ENCODE measurements at places on chromosomes 3 and 15.
A peak's percentile ranks its signal among the peaks of the same experiment; 100 is the strongest.

DNA sequence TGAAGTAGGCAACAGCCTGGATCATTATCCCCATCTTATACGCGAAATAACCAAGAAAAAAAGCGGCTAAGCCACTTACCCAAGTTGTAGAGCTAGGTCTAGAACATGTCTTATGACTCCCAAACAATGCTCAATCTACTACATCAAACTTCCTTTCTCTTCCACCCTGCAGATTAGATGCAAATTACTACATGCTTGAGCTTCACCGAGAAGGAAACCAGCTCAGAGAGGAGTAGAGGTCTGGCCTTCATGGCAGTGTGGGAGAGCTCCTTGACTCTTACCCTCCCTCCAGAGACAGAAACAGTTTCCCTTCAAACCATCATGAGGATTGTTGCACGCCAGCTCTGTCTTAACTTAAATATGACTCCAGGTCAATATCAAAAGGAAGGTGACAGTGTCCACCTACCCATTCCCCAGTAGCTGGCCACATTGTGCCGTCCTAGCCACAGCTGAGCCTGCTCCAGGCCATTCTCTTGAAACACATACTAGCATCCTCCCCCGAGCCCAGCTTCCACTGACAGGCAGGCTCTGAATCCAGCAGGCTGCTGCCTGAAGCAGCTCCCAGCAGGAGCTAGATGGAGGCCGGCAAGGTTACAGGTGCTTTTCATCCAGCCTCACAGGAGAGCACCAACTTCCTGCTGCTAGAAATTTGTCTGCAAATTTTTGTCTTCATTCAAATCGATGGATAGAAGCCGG lies 56.8 kb downstream of the CPN2 start:
- DNase-seq = no peak

GRCh38 chr15:33768670-33769190 lies 199.6 kb upstream of the CHRM5 start:
- DNase-seq = no peak

DNA sequence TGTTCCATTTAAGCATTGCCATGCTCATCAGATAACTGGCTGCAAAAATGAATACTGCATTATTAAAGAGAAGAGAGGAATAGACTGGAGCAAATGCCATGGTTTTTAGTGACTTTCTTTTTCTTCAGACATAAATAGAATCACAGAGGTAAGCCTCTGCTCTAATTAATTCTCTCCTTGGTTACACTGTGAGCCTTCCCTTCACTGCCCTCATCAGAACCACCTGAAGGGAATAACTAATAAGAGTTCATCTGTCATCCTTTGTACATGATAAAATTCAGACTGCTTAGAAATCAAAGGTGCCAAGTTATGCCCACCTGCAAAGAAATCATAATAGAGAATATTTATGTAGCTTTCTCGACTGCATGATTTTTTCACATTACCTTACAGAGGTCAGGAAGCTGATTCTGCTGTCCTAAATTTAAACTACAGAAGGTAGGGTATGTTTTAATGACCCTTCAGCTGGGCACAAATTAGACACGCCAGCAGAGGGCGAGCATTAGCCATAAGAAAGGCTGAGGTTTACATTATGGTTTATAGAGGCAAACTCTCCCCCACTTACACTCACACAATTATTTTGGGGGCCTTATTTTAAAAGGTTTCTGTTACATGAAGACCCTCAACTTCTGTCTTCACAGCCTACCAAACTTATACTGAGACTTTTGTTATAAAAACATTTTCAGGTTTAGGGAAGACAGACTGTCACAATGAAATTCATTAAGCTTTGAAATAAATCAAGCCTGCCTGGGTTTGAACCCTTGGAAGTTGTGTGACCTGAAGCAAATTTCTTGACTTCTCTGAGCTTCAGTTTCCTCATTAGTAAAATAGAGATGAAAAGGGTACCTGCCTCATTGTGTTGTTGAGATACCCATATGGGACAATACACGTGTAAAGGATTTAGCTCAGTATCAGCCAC lies 15.3 kb upstream of the UNC13C start:
- no peak for DNase-seq

DNA sequence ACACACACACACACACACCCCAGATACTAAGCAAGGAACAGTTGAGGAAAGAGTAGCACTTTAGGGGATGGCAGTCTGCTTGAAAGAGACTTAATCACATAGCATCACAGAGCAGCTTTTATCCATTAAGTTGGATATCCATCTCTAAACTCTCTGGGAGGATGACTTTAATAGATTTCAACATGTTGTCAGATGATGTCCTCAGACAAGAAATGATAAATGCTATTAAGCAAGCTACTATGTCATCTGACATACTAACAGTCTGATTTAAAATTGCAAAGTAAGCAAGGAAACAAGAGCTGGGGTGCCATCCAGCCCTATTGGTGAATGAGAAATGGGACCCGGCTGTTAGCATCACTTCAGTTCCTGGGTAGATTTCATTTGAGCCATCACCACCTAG lies 136.9 kb downstream of the PLCL2 start:
- DNase-seq = no peak

- DNase-seq = no peak
Observed at GRCh38 chr3:128432301-128432970, 34.3 kb downstream of the DNAJB8 start.

DNA sequence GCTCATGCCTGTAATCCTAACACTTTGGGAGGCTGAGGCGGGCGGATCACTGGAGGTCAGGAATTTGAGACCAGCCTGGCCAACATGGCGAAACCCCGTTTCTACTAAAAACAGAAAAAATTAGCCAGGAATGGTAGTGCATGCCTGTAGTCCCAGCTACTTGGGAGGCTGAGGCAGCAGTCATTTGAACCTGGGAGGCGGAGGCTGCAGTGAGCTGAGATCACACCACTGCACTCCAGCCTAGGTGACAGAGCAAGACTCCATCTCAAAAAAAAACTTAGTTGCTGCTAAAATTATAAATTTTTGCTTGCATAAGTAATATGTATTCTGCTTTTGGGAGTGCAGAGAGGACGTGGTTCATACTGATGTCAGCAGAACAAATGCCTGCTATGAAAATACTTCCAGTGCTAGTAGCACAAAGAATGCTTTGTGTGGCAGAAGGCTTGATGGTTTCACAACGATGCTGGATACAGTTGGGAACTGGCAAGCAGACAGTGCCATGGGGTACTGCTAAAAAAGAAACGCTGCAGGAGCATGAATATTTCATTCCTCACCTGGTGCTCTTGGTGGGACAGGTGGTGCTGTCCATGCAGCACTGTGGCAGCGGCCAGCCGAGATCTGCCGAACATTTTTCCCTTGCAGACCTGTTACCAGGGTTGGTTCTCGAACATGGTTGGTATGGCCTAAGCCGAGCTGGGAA lies 31.1 kb downstream of the FBXL22 start:
- DNase-seq = no peak

- DNase-seq = no peak
Observed at GRCh38 chr15:65935391-65935790, 66.1 kb downstream of the RAB11A start.

DNA sequence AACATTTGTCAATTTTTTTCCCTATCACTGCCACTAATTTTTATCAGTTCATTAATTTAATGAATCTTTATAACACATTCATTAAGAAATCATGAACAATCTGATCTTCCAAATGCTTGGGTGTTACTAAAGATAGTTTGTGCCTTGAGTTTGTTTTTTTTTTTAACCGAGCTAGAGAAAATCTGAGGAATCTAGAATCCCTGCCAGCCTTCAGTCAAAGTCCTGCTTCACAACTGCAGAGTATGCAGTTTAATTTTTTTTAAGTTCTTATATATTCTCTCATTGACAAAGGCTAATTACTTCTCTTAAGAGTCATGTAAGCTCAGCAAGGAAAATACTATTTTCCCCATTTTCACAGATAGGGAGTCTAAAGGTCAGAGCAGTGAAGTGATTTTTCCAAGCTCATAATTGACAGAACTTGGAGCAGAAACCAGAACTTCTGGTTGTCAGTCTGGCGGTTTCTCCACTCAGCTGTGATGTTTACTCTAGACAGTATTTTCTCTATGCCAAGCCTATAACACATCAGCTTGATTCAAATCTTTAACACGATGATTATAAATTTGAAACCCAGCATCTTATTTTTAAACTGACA lies 55.7 kb downstream of the TNIK start:
- no peak for DNase-seq

DNA sequence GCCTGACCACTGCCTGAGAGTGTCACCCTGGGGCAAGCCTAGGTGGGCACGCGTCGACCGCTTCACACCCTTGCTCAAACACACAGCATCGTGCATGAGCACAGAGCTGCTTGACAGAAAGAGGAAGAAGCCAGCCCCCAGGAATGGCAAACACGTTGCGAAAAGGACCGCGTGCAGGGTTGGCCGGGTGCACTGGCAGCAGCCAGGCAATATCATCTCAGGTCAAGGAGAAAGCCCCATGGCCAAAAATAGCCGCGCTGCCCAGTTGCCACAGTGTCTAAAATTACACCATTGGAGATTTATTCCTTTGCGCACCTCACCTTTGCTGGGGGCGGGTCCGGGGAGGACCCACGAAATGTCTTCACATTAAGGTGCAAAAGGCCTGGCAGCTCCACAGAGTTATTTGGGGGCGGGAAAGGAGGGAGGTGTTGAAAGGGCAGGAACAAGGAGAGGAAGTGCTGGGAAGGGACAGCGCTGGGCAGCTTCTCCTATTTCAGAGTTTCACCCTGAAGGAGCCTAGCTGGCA lies 44.7 kb upstream of the NR2F2 start:
- DNase-seq = no peak

GRCh38 chr3:37237252-37237651 lies 62.9 kb upstream of the LRRFIP2 start:
- no peak for DNase-seq

DNA sequence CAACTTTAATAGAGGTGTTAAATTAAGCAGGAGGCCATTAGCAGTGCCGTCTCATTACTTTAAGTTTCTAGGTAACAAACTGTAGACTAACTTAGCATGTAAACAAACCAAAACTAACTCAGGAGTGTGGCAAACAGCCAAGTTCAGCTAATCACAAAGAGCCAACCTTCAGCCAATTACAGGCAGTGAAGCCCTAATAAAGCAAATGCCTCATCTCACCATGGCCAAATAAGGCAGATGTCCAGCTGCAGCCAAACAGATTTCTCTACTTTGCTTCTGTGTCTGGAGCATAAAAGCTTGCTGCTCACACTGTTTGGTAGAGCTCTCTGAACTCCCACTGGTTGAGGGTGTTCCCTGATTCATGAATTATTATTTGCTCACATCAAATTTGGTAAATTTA lies 835.4 kb upstream of the GBE1 start:
- DNase-seq = no peak

DNA sequence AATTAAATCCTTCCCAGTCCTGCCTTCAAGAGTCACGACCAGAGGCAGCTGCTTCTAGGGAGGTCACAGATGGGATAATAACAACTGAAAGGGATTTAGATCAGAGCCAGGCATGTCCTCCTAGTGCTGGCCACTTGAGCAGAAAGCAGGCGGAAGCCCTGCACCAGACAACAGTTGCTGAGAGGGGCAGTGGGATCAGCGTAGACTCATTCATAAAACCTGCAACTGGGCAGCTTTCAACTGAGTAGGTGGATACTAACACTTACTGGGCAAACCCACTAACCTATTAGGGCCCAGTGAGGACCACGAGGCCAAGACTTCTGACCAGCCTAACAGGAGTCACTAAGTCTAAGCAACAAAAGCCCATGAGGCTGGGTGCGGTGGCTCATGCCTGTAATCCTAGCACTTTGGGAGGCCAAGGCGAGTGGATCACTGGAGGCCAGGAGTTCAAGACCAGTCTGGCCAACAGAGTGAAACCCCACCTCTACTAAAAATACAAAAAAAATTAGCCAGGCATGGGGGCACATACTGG lies 67.0 kb downstream of the DAPK2 start:
- no peak for DNase-seq

GRCh38 chr15:90085565-90085964 lies 16.7 kb downstream of the IDH2 start:
- no peak for DNase-seq

DNA sequence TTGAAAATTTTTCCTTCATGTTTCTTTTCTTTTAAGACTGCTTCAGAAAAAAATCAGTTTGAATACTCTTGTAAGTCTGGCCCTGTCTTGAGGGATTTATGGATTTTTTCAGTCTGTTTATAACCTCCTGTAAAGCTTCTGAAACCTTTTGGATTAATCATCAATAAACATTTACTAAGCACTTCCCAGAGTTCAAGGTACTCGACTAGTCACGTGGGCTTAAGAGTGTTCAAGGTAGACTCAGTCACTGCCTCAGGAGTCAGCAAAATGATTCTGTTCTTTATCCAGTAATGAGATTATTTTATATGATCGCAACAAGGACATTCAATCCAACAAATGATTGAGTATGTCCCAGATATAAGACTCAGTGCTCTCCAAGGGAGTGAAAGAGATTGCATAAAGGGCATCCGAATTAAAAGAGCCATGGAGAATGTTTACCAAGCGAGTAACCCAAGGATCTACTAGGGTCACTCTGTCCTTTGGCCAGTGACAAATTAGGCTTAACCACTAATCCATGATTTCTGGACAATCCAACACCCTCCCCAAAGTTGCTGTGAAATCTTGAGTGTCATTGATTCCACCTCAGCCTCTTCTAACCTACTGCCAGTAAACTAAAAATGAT lies 726.6 kb upstream of the NAALADL2 start:
- DNase-seq = no peak

- no peak for DNase-seq
Observed at GRCh38 chr3:27589795-27590194, 105.6 kb upstream of the SLC4A7 start.

DNA sequence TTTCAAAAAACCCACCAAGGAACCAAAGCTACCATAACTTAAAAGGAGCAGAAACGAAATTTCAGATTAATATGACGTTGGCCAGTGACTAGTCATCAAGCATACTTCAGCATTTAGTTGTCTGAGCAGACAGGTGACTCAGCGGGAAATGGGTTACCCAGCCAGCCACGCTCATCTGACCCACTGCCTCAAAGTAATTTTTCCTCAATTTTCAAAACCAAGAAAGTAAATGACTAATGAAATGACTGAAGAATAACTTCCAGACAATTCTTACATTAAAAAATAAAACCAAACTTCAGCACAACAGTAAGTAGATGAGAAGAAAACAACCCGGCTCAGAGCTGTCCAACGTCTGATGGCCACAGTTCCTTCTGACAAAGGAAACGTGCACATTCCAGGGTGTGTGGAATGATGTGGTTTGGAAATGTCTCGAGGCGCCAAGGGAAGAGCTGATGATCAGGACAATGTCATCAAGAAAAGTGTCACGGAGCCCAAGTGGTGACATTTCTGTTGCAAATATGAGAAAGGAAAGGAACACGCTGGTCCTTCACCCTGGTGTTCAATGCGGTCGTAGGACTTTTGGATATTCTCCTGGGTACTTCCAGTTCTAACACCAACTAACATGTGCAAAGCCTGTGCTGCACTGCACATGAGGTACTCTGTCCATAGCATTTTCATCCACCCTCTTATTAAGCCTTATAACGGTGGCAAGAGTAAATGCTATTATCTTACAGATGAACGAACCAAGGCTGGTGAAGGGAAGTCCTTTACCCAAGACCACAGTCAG lies 79.1 kb downstream of the FOXP1 start:
- peak; percentile 84 for DNase-seq

DNA sequence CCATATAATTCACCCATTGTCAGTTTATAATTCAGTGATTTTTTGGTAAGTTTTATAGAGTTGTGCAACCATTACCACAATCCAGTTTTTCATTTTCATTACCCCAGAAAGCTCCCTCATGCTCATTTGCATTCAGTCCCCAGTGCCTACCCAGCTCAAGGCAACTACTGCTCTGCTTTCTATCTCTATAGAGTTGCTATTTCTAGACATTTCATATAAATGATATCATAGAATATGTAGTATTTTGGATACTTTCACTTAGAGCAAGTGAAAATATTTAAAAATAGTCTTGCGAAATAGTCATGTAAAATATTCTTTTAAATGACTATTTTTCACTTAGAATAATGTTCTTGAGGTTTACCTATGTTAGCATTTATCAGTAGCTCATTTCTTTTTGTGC lies 42.1 kb downstream of the ZNF654 start:
- no peak for DNase-seq
